ENCODE measurements at places on chromosomes 7 and 10.
A peak's percentile ranks its signal among the peaks of the same experiment; 100 is the strongest.

GRCh38 chr10:44619975-44620374 lies 235.1 kb upstream of the CXCL12 start:
- no peak for DNase-seq

GRCh38 chr7:37109016-37109683 lies 339.5 kb downstream of the ELMO1 start:
- DNase-seq: no peak

- DNase-seq: no peak
These were observed 266.2 kb upstream of the PHF14 start for GRCh38 chr7:10707519-10707918.

DNA sequence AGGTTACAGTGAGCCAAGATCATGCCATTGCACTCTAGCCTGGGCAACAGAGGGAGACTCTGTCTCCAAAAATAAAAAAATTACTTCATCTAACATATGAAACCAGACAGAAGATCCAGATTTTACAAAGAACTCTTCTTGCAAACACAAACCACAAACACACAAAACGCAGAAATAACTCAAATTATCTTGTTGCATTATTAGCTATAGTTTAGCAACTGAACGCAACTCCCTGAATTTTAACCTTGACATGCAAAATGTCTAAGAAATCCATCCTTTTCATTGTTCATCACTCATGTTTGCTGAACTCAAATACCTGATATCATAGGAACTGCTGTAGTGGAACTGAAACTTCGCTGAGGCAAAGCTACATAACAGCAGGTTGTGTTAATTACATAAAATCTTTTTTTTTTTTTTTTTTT lies 64.1 kb downstream of the MICU1 start:
- DNase-seq: no peak

DNA sequence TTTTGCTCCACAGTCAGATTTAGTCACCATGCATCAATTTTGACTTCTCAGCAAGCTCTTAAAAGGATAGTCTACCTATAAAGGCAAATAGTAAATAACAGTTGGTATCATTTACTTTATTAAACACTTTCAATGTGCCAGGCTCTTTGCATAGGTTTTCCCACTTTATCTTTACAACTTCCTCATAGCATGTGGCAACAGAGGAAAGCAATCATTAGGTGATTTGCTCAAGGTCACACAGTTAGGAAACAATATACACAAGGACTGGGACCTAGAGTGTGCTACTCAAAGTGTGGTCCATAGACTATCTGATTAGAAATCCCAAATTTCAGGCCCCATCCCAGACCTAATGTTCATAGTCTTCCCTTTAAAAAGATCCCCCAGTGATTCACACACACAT lies 212.3 kb downstream of the MTERF1 start:
- no peak for DNase-seq

- DNase-seq: no peak
These were observed 93.6 kb downstream of the UBE2H start for GRCh38 chr7:129859183-129859582.

GRCh38 chr7:18040196-18040595 lies 12.6 kb upstream of the PRPS1L1 start:
- peak; percentile 9 for DNase-seq

- DNase-seq: no peak
These were observed 123.3 kb downstream of the MICU1 start for GRCh38 chr10:72502581-72502980.

DNA sequence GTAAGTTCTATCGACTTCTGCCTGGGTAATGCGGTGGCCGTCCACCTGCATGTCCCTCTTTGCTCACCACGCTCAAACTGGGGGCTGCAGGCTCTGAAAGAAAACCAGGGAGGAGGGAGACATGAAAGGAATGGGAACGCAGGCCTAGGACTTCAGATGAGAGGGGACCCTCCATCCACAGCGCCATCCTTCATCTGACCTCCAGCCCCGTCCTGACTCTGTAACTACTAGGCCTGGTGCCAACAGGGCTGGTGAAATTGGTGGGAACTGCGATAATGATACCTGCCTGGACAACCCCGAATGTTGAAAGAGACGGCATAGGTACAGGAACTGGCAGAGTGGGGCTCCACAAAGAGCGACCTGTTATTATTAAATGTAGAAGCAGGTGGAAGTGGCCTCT lies 1.3 kb upstream of the ECHDC3 start:
- DNase-seq: no peak

GRCh38 chr7:122893486-122893885 lies 7.2 kb upstream of the CADPS2 start:
- no peak for DNase-seq

DNA sequence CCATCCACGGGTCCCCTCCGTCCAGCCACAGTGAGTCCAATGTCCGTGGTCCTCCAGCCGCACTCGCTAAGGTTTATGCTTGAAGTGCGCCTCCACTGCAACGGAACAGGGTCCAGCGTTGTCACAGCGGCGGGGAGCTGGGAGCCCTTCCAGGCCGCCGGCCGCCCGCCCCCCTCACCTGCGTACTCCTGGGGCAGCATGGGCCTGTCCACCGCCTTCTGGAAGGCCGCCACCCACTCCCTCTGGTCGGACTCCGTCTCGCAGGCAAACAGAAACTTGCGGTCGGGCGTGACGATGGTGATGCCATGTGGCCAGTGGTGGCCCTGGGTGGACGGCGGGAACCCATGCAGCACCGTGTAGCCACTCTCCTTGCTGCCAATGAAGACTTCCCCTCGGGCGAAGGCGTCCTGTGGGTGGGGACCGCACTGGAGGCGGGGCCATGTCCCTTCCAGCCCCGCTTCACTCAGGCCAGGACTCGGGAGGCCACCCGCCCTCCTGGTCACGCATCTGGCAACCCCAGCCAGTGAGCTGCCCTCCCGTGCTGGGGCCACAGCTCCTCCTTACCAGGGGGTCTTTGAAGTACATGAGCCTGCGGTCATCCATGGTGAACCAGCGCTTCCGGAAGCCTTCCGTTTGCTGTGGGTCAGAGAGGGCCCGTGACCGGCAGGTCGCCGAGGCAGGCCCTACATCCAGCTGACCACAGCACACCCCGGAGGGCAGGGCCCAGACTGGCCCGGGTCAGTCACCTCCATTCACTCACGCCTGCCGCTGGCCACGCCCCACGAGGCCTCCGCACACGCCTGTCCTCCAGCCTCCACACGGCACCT lies 22.7 kb downstream of the GET4 start:
- no peak for DNase-seq

- DNase-seq: no peak
These were observed 37.0 kb upstream of the IL15RA start for GRCh38 chr10:6014241-6014761.

GRCh38 chr7:3950249-3950648 lies 649.2 kb downstream of the SDK1 start:
- no peak for DNase-seq

DNA sequence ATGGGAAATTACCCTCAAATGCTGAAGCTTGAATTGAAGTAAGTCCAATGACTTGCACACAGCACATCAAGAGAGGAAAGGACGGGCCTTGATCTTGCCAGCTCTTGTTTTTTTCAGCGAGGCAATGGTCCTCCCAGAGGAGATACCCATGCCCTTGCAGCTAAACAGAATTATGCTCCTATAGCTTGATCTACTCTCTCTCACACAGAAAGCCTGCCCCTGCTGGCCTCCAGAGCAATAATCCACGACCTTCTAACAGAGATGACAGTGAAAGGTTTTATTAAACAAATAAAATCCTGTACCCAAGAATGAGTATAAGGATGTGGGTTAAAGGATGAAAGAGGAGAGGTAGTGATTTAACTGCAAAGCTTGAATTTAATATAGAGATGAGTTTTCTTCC lies 268.0 kb downstream of the ADRA2A start:
- no peak for DNase-seq

DNA sequence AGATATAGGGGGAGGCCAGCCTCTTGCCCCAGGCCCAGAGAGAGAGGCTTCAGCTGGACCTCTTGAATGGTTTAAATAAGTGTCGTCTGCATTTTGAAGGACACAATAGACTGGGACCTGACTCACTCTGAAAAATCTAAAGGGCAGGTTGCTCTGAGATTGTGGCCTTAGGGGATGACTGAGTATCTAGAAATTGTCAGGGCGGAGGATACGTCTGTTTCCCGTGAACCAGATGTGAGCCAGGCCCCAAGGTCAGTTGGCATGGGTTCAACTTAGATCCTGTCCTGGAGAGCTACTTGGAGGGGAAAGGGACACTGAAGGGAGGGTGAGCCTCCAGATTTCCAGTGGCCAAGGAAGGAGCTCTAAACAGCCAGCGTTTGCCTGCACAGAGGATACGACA lies 110.2 kb downstream of the CHN2 start:
- DNase-seq: no peak

- DNase-seq: no peak
These were observed 149.8 kb downstream of the AKR1D1 start for GRCh38 chr7:138226001-138226476.

- DNase-seq: no peak
These were observed 2.6 kb upstream of the ZNF503 start for GRCh38 chr10:75403939-75404814.

- no peak for DNase-seq
These were observed 11.7 kb downstream of the ARHGAP19 start for GRCh38 chr10:97280783-97281182.

- DNase-seq: no peak
These were observed 42.7 kb downstream of the PTPN12 start for GRCh38 chr7:77579797-77580196.

DNA sequence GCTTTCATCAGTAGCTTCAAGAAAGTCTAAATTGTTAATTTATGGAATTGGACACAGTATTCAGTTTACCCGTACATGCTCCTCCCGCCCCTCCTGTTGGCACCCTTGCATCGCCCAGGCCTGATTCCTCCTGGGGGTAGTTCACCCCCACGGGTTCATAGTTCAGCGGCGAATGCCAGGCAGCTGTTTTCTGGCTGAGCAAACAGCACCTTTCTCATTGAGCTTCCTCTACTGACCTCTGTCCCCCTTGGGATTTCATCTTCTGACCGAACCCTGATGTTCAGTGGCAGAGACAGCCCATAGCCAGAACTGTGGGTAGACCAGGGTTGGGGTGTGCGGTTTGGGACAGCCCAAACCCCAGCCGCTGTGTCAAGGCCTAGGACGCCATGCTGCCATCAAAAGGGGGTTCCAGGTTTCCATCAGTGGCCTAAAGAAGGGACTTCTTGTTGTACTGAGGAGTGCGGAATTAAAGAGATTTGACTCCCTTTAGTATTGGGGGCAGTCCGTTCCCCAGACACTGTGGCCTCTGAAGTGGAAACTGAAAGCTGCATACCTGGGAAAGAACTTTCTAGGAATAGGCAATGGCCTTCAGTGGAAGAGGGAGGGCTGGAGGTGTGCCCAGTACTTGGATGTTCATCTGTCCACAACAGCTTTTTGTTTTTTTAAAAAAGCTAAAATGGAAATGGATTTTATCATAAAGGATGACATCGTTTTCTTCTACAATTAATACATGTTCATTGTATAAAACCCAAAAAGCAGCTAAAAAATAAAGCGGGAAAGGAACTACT lies 19.0 kb downstream of the MDH2 start:
- DNase-seq: no peak

DNA sequence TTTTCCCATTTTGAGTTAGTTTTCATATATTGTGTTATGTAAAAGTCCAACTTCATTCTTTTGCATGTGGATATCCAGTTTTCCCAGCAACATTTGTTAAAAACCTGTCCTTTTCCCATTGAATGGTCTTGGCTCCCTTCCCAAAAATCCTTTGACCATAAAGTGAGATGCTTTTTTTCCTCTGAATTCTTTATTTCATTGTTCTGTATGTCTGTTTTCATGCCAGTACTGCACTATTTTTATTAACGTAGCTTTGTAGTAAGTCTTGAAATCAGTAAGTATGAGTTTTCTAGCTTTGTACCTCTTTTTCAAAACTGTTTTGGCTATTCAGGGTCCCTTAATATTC lies 20.0 kb downstream of the C1GALT1 start:
- no peak for DNase-seq

GRCh38 chr10:59016043-59016442 lies 160.4 kb upstream of the PHYHIPL start:
- DNase-seq: no peak

- peak; percentile 44 for DNase-seq
These were observed 72.6 kb downstream of the KCNMA1 start for GRCh38 chr10:77564731-77565589.

GRCh38 chr10:121615836-121616235 lies 17.6 kb upstream of the FGFR2 start:
- DNase-seq: no peak

DNA sequence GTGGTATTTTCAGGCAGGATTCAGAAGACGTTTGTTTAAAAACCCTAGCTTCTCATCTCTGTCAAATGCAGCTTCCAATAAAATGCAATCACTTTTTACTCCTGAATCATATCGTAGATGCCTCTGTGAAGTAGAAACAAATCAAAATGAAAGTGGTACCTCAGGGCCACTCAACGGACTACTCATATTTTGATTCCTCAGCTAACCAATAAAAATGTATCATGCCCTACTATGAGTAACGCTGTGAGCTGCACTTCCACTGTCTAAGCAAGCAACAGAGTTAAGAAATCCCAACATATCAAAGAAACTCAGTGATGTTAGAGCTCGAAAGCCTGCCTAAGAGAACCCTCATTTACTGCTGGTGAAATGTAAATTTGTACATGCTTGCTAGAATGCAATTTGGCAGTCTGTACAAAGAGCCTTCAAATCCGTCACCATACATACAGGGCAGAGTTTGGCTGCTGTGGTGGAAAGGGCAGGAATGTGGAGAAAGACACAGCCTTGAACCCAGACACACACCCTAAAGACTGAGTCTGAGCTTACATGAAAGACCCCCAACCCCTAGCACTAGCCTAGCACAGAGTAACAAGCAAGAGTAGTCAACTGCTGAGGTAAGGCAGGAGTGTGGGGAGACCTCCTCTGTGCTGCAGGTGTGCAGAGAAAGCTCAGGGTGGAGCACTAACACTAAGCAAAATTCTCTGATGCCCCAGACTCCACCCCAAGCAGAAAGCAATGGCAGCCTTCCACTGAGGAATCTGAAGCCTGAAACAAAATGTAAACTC lies 151.5 kb downstream of the ANK3 start:
- DNase-seq: no peak

DNA sequence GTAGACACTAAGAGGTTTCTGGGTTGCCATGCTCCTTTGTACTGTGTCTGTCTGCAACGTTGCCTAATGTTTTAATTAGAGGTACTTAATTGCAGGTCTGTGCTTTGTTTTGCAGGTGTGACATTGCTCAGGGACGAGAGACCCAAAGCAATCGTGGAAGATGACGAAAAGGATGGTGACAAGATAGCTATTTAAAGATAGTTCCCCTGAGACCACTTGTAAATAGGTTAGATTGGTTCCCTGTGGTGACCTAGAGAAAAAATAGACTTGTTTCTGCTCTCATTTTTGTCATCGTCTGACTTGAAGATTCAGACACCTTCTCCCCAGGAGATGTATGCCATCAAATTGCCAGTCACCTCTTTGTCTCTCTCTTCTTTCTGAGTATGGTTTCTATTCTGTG lies 20.1 kb downstream of the PPP1R17 start:
- no peak for DNase-seq
